ENCODE measurements at places on chromosomes 3 and 15.

DNA sequence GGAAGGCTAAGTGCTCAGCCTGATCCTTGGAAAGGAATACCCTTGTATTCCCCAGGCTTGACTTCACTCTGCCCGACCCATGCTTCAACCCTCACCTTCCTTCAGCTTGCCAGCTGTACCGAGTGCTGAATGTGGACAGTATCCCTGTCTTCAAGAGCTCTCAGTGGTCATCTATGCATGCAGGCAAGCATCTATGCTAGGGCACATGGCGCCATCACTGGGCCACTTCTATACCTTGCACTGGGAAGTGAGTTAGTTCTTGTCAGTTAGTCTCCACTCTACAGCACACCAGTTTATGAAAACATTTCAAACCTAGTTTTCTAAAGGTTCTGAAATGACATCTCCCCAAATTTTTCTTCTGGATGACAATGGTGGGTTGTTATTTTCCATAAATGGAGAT lies 82.0 kb upstream of the MYRIP start:
- DNase-seq = no peak

GRCh38 chr15:92645051-92645631 lies 10.4 kb downstream of the FAM174B start:
- no peak for DNase-seq

GRCh38 chr3:107366766-107367165 lies 10.5 kb upstream of the CCDC54 start:
- DNase-seq = no peak

DNA sequence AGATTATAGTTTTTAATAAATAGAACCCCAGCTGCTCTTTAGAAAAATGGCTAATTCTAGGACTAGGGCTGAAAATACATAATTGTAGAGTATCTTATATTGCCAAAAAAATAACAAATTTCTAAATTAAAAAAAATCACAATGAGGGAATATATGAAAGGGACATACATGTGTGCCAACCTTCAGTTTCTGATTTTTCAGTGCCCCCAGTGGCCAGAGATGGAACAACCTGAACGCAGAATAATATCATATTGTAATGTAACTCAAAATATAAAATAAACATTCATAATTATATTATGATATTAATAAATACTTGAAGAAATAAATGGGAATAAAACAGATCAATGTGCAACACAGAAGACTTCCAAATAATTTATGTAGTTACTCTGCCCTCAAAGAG lies 460.5 kb downstream of the ZNF385D start:
- DNase-seq = peak; percentile 8

GRCh38 chr3:154931484-154931883 lies 148.6 kb upstream of the MME start:
- peak; percentile 49 for DNase-seq

GRCh38 chr15:30670056-30670455 lies 44.1 kb downstream of the ARHGAP11B start:
- no peak for DNase-seq

- no peak for DNase-seq
These were observed 182.7 kb upstream of the DCBLD2 start for GRCh38 chr3:99084156-99084555.

DNA sequence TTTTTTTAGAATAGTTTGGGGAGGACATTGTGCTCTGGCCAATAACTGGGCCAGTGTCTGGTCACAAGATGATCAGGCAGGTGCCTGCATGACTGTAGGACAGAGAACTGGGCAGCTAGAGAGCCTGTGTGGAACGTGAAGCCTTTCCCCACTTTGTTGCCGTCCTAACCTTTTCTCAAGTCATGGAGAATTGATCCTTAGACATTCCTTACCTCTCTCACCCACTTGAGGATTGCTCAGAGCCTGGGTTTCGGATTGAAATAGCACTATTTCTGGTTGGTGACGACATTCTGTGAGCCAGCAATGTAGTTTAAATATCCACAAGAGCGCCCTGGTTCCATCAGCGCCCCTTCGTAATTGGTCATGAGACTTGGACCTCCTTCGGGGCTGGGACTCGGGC lies 138.4 kb downstream of the IGF1R start:
- no peak for DNase-seq

DNA sequence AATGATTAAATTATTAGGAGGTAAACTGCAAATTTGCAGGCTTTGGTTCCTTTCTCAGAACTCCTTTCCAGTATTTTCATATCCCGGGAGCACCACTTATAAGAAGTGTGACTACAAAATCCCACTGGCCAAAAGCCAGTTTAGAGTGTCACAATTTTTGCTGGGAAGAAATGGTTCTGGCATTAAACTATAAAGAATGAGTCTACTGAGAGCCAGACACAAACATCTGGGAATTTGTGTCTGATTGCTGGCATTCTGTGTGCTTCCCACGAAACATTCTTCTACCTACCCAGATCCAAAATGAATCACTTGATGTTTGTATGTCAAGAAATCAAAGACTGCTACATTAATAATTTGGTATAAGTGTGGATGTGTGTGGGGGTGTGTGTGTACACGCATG lies 82.8 kb downstream of the DUT start:
- peak; percentile 89 for DNase-seq

- DNase-seq = no peak
These were observed 8.2 kb downstream of the TPM1 start for GRCh38 chr15:63050731-63051155.

DNA sequence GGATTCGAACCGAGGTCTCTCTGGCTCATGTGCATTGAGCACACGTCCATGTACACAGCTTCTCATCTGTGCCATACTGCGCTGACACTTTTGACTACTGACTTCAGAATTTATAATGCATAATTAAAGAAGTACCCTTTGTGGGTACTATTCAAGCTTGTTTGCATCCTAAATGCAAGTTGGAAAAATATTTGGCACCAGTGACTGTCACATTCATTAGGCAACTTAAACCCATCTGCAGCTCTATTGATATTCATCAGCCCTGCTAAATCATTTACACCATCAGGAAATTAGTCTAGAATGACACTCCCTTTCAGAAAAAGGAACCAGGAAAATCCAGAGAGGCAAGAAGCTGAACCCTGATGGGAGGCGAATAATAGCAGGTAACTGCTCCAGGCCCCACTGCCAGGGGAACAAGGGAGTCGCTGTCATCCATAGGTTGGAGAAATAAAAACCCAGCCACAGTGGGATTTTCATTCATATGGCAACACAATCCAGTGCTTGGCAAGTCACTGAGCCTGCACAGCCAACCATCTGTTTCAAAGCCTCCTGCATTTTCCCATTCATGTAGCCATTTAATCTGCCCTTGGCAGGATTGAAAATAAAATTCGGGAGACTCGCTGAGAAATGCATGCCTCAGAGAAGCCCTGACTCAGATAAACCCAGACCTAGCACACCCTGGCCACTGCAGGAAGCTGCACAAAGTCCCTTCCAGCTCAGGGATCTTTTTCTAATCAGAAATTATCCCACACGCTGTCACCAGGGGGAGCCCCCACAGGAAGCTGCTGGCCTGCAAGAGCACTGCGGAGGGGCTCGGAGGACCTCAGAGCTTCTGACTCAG lies 103.0 kb upstream of the VEPH1 start:
- peak; percentile 75 for DNase-seq

DNA sequence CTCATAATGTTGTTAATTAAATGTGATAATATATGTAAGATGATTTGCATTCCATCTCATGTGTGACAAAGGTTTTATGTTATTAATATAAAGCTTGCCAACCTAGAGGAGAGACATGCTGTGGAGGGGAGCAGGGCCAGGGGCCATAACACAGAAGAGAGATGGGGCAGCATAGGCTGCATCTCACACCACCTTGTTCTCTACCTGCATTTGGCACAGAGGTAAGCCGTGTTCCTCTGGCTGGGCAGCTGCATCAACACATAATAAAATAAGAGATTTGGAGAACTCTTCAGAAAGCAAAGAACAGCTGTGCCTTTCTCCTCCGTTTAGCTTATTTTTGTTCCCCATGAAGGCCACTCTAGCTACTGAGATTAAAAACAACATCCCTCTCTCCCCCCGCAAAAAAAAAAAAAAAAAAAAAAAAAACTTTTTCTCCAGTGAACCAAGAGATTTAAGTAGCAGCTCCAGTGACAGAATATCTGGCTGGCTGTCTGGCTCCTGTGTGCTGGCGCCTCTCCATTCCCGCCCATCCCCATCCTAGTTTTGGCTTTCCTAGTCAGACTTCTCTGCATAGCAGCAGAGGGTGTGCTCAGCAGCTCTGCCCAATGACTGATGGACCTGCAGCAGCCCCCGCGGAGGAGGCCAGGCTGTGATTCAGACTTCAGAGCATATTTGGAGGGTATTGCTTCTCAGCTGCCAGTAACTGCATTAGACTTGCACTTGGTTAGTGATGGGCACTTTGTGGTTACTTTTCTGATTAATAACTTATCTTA lies 52.2 kb upstream of the STXBP5L start:
- DNase-seq = peak; percentile 91

DNA sequence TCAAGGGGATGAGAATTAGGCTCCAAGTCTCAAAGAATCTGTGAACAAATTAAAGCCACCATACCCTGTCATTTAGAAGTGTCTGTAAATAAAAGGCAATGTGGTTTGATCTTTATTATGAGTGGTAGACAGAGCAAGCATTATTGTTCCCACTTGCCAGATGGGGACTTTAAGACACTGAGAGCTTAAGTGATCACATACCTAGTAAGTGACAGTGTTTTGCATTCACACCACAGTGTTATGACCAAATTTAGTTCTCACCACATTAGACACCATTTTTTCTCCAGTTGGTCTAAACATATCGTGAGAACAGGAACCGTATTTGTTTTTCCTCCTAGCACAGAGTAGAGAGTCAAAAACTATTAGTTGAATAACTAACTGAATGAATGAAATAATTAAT lies 13.2 kb upstream of the ZBED2 start:
- DNase-seq = no peak

DNA sequence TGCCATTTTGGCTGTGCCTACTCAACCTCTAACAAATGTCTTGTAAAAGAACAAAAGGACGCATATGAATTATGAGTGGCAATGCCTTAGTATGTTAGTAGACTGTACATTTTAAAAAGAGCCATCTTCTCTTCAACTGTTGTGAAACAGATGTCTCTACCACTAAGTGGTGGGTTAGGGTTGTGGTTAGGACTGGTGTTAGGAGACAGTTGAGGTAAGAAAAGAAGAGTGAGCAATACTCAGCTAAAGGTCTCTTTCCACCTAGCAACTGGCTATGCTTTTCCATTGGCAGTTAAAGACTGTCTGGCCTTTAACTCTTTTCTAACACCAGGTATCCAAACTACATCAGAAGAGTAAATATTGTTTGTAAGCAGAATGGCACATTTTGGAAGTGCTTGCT lies 221.7 kb upstream of the TBC1D5 start:
- no peak for DNase-seq

GRCh38 chr15:67084561-67084960 lies 19.2 kb downstream of the SMAD3 start:
- DNase-seq = no peak

GRCh38 chr3:44952689-44953088 lies 23.3 kb downstream of the ZDHHC3 start:
- no peak for DNase-seq

DNA sequence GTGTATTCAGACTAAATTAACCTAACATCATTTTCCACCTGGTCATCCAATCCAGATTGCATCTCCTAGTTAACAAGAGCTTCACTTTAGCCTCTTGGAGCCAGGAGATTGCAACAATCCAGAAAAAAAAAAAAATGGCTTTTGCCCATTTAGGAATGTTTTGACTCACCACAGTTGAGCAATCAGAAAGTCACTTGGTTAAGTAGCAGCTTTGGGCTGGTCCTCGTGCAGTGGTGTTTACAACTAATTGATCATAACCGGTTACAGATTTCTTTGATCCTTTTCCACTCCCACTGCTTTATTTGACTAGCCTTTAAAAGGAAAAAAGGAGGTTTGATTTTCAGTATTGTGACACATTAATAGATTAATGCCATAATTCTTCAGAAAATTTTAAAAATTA lies 688.8 kb upstream of the CCDC54 start:
- DNase-seq = peak; percentile 93

DNA sequence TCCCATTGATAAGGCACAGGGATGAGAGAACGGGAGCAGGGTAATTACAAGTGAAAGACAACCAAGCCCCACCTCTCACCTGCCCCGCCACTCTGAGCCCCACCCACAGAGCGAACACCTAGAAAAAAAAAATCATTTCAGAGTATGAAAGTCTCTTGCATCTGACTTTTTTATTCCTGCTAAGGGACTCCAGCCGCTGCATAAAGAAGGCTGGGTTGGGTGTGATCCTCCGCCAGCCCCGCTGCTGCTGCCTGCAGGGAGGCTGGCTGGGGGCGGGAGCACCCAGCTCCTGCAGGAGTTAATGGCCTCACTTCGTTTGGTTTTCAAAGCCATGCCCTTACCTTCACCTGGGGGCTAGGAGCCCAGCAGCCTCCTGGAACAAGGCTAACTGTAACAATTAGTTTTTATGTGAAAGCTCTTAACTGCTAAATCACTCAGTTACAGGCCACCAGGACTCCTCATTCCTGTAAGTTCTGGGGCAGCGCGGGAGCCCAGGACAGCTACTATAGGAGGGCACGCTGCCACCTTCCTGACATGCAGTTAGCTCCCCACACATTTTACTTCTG lies 78.0 kb upstream of the SNRPA1 start:
- no peak for DNase-seq

DNA sequence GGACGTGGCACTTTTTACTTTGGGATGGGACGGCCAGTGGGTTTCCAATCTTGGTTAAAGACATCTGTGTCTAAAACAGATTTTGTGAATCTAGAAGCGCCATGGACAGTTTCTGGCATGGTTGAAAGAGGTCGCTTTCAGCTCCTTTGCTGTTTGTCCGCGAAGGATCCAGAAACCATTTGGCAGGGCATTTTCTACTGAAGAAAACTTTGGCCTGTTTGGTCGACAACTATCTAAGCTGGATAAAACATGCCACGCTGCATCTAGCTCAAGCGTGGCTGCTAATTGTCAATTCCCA lies 730 bp upstream of the RORA start:
- no peak for DNase-seq

GRCh38 chr3:196350067-196350466 lies 11.9 kb upstream of the TM4SF19 start:
- DNase-seq = no peak

GRCh38 chr3:184058029-184058428 lies 5.2 kb downstream of the HTR3C start:
- peak; percentile 18 for DNase-seq

DNA sequence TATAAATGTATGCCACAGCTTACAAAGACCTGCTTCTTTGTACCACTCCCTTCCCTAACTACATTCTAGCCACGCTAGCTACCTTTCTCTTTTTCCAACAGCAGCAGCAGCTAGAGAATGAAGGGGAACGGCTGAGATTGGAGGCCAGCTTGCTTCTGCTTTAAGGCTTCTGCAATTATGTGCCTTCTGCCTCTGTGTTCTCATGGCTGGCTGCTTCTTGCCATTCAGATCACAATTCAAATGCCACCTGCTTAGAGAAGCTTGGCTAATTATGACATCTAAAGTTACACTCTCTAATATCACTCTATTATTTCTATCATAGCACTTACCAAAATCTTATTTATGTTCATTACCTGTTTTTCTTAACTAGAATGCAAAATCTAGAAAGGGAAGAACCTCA lies 95.2 kb downstream of the RYK start:
- DNase-seq = no peak

DNA sequence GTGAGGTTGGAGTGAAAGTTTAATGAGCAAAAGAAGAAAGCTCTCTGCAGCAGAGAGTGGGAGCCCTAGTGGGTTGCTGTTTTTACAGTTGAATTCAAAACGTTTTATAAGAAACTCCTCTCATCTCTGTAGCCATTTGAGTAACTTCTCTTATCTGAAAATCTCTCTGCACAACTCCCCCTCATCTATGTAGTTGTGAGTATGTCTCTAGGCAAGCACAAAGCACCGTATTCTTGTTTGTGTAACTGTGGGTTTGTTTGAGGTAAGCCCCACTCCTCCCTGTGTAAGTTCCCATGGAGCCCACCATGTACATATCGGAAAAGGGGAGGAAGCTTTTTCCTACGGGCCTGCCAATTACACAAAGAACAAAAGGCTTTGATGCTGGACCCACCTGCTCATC lies 56.5 kb upstream of the GOLGA6L2 start:
- DNase-seq = no peak

Measured in fibroblast of pulmonary artery (primary cell).